Neural progenitor cell (in vitro differentiated cells): ENCODE measurements at places on chromosomes 12 and 14. TPM values are rescaled to one million over a fixed set of nuclear protein-coding genes. Genes with fewer than 3 reads are reported as not detected.

DNA sequence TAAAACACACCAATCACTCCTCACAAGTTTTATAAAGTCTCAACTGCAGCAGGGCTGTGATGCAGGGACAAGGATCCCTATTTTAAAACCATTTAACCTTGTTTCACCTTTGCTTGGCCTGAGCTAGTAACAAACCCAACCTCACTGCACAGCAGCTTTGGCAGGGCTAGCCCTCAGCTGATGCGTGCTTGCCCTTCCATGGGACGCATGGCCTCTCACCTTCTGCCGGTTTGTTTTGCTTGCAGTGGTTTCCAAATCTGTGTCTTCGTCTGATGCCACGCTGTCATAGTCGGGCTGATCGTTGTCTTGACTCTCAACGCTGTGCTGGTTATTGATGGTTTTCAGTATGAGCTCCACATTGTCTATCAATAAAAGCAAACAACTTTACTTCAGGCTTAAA is 43.3 kb downstream of the GIT2 start:
- H3K4me1 ChIP-seq = peaks cover 4% of the 10 kb centered on the region
- no peak overlapping the region for H3K27ac ChIP-seq
- H3K36me3 ChIP-seq = no peaks in the 10 kb centered on the region
- DNase-seq = no peak

DNA sequence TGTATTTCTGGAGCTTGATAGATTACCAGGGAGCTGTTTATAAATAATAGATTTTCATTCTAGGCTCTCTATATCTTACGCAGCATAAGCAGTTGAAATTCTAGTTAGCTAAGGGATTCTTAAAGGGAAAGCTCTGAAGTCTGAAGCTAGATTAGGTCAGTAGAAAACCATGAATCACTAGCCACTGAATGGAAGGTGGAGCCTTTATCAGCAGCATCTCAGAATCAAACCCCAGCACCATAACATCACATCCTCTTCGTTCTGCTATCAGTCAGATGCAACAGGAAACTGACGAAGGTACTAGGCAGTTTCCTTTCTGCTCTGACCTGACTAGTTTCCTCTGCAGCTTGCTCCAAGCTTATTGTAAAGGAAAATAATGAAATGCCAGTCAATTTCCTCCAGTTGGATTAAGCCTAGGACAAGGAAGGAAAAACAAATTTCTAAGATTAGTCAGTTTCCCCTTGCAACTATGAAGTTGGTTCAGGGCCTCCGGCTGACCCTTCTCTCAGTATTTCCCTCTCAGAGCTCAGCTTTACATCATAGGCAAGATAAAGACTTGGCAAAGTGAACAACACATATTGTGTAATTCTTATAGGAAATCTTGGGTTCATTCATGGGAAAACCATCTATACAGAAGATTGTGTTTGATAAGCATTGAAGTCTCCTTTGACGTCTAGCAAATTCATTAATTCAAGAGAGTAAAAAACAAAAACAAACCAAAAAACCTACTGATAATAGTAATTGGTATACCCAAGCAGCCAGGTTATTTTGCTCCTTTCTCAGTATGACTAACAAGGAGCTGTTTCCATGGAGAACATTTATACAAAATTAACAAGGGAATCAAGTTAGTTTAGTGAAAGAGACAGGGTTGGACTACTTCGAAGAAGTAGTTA is 43.4 kb upstream of the CFAP54 start:
- no peaks in the 10 kb centered on the region for H3K4me1 ChIP-seq
- no peak overlapping the region for H3K27ac ChIP-seq
- no peak overlapping the region for H3K4me3 ChIP-seq
- no peak for DNase-seq
- H3K27me3 ChIP-seq = no peaks in the 10 kb centered on the region

- H3K36me3 ChIP-seq = no peaks in the 10 kb centered on the region
- no peak for DNase-seq
- peaks cover 24% of the 10 kb centered on the region for H3K4me1 ChIP-seq
- peak overlapping the region; percentile 16 for H3K27ac ChIP-seq
- H3K27me3 ChIP-seq = no peaks in the 10 kb centered on the region
- H3K4me3 ChIP-seq = no peak overlapping the region
Observed at GRCh38 chr12:55850401-55850800, 7.7 kb upstream of the MMP19 start.

DNA sequence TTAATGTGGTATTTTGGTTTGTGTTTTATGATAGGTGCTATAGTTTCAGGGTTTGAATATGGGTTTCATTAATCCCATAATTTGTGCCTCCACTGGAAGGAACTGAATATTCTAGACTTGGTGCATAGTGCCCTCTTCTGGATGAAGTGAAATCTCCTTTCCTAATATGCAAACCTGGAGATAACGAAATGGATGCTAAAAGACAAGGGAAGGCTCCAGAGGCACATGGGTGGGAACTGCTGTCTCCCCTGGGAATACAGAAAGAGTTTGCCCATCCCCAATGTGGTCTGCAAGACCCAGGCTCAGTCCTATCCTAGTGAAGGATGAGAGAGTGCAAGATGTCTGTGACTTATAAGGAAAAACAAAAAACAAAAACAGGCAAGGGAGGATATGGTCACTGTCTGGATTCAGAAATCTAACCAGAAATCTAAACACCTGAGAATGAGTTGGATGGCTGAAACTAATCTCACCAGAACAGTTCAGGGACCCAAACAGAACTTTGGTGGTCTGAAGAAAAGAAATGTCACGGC is 142.3 kb upstream of the TMPO start:
- H3K36me3 ChIP-seq = no peaks in the 10 kb centered on the region
- peaks cover 11% of the 10 kb centered on the region for H3K4me1 ChIP-seq
- no peak overlapping the region for H3K27ac ChIP-seq
- no peaks in the 10 kb centered on the region for H3K27me3 ChIP-seq

DNA sequence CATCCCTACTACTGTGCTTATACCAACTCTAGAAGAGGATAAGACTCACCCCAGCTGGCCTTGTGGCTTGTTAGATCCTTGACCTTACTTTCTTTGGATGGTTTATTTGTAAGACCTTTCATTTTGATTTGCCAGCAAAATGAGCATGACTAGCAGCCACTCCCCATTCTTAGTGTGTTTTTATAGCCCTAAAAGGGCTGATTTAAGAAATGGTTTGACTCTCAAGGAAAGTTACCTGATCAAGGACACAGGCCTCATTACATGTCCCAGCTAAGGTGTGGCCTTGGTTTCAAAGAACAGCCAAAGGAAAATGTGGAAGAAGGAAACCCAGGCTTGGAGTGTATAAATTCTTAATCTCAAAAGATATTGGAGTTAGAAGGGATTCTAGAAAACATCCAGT is 41.4 kb downstream of the SLC17A8 start:
- no peaks in the 10 kb centered on the region for H3K27me3 ChIP-seq
- no peaks in the 10 kb centered on the region for H3K4me1 ChIP-seq
- no peaks in the 10 kb centered on the region for H3K36me3 ChIP-seq
- no peak overlapping the region for H3K4me3 ChIP-seq
- no peak overlapping the region for H3K27ac ChIP-seq

The CHFR gene
- 25.6 and 36.1 TPM in 2 replicates for total RNA-seq

GRCh38 chr12:65953631-65954030 is 129.3 kb downstream of the HMGA2 start:
- no peak for DNase-seq
- H3K27ac ChIP-seq = no peak overlapping the region
- H3K27me3 ChIP-seq = no peaks in the 10 kb centered on the region
- no peaks in the 10 kb centered on the region for H3K36me3 ChIP-seq
- peaks cover under 1% of the 10 kb centered on the region for H3K4me1 ChIP-seq

- H3K4me1 ChIP-seq = peaks cover 56% of the 10 kb centered on the region
- no peaks in the 10 kb centered on the region for H3K27me3 ChIP-seq
- no peak overlapping the region for H3K27ac ChIP-seq
- H3K36me3 ChIP-seq = no peaks in the 10 kb centered on the region
- DNase-seq = no peak
Observed at GRCh38 chr12:106492857-106493256, 89.9 kb upstream of the RFX4 start.

- DNase-seq = peak; percentile 52
- no peaks in the 10 kb centered on the region for H3K27me3 ChIP-seq
- peaks cover 4% of the 10 kb centered on the region for H3K36me3 ChIP-seq
- H3K4me3 ChIP-seq = peak overlapping the region; percentile 23
- H3K4me1 ChIP-seq = peaks cover 43% of the 10 kb centered on the region
- H3K27ac ChIP-seq = peak overlapping the region; percentile 54
Observed at GRCh38 chr14:77105145-77105939, 7.3 kb downstream of the CIPC start.

DNA sequence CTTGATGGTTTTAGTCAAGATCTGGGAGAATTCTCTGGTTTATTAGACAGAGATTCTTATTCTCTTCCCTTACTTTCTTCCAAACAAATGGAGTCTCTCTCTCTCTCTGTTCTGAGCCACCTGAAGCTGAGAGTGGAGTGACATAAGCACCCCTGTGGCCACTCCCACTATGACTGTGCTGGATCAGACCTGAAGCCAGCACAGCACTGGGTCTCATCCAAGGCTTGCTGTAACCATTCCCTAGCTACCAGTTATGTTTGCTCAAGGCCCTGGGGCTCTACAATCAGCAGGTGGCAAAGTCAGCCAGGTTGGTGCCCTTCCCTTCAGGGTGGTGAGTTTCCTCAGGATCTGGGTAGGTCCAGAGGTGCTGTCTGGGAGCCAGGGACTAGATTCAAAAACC is 568.5 kb downstream of the AACS start:
- DNase-seq = no peak
- no peaks in the 10 kb centered on the region for H3K4me1 ChIP-seq
- H3K27ac ChIP-seq = no peak overlapping the region
- H3K36me3 ChIP-seq = no peaks in the 10 kb centered on the region
- H3K4me3 ChIP-seq = no peak overlapping the region
- no peaks in the 10 kb centered on the region for H3K27me3 ChIP-seq

GRCh38 chr12:97229004-97229403 is 233.6 kb upstream of the RMST start:
- DNase-seq = no peak
- no peak overlapping the region for H3K4me3 ChIP-seq
- no peaks in the 10 kb centered on the region for H3K27me3 ChIP-seq
- no peaks in the 10 kb centered on the region for H3K36me3 ChIP-seq

GRCh38 chr12:57611108-57611826 is at the start of gene ARHGEF25:
Gene ARHGEF25 (plus strand): TSS chr12:57611435. CDS start chr12:57611895, 460 bp downstream.
- H3K4me1 ChIP-seq = peaks cover 11% of the 10 kb centered on the region
- peak; percentile 87 for DNase-seq
- no peak within 1 kb of the TSS for H3K27ac ChIP-seq
- H3K4me3 ChIP-seq = peak within 1 kb of the TSS; percentile 60

DNA sequence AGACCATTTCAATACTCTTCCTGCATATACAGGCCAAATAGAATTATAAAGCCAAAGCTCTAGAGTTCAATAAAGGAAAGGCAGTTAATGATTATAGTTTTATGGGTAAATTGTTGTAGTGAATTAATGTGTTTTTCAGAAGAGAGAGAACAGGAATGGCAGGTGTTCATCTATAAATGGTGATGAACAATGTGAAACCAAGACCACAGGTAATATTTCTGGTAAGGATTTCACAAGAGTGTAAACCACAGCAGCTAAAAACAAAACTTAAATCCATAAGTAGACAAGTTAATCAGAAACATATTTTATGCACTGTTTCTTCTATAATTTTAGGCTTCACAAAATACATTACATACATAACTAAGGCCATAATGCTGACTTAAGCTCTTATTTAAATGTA is 204.4 kb downstream of the SYT1 start:
- peaks cover 3% of the 10 kb centered on the region for H3K4me1 ChIP-seq
- no peaks in the 10 kb centered on the region for H3K27me3 ChIP-seq
- no peak for DNase-seq

DNA sequence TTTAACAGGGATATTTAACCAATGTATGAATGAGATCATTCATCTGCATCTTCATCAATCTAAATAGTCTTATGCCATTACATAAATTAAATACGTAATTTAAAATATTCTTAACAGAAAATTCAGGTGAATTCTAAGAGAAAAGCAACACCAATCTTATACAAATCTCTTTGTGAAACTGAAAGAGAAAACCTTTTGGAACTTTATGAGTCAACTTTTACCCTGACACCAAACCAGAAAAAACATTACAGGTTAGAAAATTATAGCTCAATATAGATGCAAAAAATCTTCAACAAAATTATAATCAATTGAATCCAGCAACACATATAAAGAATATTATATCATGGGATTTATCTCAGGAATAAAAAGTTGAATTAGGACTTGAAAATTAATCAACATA is 3.4 kb downstream of the GLIPR1L1 start:
- H3K4me1 ChIP-seq = no peaks in the 10 kb centered on the region
- no peaks in the 10 kb centered on the region for H3K36me3 ChIP-seq
- no peak for DNase-seq
- H3K27ac ChIP-seq = no peak overlapping the region

The NFKBIA gene
- total RNA-seq = 26.4 and 31.6 TPM in 2 replicates

GRCh38 chr12:49332891-49333371 is 4.1 kb downstream of the C1QL4 start:
- H3K4me3 ChIP-seq = no peak overlapping the region
- H3K36me3 ChIP-seq = no peaks in the 10 kb centered on the region
- H3K4me1 ChIP-seq = peaks cover 8% of the 10 kb centered on the region
- DNase-seq = no peak
- peaks cover 62% of the 10 kb centered on the region for H3K27me3 ChIP-seq

DNA sequence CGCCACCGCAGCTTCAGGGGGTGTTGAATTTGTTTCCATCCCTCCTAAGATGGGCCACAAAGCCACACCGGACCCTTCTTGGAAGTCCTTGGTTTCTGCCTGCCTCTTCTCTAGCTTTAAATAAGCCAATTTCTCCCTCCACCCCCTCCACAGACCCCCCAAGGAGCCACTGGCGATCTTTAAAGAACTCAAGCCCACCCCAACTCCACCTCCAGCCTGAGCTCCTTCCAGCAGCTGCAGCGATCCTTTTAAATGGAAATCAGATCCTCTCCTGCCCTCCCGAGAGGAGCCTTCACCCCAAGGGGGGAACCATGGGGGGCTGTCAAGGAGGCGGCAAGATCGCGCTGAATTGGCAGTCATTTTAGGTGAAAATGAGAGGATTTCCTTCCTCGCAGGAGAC is 133.1 kb downstream of the NCOR2 start:
- peak; percentile 76 for DNase-seq
- no peaks in the 10 kb centered on the region for H3K36me3 ChIP-seq
- H3K27ac ChIP-seq = peak overlapping the region; percentile 73
- peaks cover 23% of the 10 kb centered on the region for H3K4me1 ChIP-seq

The TPPP2 gene
- total RNA-seq = not detected in 2 replicates

GRCh38 chr12:12449533-12450025 is 92.7 kb downstream of the BORCS5 start:
- H3K4me1 ChIP-seq = no peaks in the 10 kb centered on the region
- no peaks in the 10 kb centered on the region for H3K27me3 ChIP-seq
- no peak overlapping the region for H3K4me3 ChIP-seq
- no peak for DNase-seq
- H3K36me3 ChIP-seq = no peaks in the 10 kb centered on the region
- H3K27ac ChIP-seq = no peak overlapping the region

- no peak overlapping the region for H3K27ac ChIP-seq
- H3K36me3 ChIP-seq = peaks cover 8% of the 10 kb centered on the region
- H3K4me3 ChIP-seq = no peak overlapping the region
- DNase-seq = no peak
Observed at GRCh38 chr14:59507752-59508103, 23.4 kb downstream of the JKAMP start.

The TAS2R13 gene
- total RNA-seq = 2.0 and 2.4 TPM in 2 replicates

The ARHGDIB gene
- not detected in 2 replicates for total RNA-seq
